Suppressor macrophage treated with lipopolysaccharide for 4 hours (primary cell): ENCODE measurements at places on chromosomes 2 and 18.

DNA sequence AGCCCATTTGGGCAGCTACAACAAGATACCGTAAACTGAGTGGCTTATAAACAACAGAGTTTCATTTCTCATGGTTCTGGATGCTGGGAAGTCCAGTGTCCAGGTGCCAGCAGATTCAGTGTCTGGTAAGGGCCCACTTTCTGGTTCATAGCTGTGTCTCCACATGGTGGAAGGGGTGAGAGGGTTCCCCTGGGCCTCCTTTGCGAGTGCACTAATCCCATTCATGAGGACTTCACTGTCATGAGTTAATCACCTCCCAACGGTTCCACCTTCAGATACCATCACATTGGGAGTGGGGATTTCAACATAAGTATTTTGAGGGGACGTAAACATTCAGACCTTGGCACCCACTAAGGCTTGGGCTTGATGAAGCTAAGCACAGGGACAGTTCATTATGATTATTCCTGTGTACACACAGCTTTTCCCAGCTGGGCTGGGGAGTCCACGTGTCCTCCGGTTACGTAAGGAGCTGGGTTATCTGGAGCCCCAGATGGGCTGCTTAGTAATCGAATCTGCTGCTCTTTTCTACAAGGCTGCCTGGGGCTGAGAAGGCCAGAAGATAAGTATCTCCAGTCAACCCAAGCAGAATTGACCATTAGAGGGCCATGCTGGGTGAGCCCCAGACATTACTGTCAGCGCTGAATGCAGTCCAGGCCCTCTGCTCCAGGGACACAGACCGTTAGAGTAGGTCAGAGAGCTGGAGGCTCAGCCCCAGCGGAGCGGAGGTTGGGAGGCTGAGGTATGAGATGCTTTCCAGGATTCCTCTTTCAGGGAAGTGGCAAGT, 42.7 kb downstream of the EPAS1 start:
- DNase-seq = no peak

- no peak for DNase-seq
Measured at GRCh38 chr2:88320076-88320773, 132.3 kb downstream of the FOXI3 start.

- no peak for DNase-seq
Measured at GRCh38 chr2:151106805-151107506, 154.7 kb downstream of the RBM43 start.

DNA sequence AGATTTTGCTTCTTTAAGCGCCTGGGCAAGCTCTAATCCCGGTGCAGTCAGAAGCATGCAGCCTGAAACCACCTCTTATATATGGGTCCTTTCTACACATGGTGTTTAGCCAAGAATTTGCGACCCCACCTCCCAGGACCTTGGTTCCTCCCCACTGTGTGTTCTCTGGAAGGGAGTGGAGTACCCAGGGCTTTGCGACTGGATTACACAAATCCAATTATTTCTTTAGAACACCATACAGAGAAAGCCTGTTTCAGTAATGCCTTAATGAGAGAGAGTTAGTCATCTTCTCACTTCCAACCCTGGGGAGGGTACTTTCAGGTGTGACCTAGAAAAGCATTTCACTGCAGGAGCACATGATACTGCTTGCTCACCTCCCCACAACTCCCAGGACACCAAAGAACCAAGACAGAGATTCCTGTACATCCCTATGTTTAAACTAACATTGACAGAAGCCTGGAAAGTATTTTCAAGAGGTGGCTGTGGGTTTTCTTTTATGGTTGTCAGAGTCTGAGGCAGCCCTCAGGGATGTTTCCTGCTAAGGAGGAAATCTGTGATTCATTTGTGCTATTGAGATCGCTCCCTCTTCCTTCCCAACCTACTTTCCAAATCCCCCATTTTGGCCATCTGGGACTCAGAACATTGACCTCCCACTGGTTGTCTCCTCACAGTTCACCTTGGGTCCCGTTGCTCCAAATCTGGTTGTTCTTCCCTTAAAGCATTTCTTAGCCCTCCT, at the start of gene CAPN14:
TSS of gene CAPN14 (minus strand) at position 51 of the 736 bp plus-strand sequence. CDS start 12,068 bp downstream, outside the sequence.
- no peak for DNase-seq

GRCh38 chr2:136049011-136049742, 63.8 kb upstream of the DARS1 start:
- DNase-seq = no peak

DNA sequence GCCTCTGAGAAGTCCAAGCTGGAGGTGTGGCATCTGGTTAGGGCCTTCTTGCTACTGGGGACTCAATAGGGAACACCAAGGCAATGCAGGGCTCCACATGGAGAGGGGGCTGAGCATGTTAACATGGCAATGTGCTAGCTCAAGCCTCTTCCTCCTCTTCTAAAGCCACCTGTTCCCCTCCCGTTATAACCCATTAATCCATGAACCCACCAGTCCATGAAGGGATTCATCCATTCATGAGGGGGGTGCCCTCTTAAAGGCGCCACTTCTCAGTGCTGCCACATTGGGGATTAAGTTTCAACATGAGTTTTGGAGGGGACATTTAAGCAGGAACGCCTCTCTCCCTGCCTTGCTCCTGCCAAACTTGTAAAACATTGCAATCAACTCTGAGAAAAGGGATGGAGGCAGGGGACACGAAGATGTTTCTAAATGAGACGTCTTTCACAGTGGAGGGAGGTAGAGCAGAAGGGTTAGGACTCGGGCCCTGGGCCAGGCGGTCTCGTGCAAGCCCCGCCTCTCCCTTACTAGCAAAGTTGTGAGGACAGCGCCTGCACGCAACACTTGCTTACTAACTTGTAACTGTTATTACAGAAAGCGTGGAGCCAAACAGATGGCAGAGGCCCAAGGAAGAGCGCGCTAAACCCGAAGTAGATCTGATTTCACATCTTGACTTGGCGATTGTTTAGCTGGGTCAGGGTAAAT, 118.2 kb upstream of the ZNF516 start:
- DNase-seq = no peak

- no peak for DNase-seq
Measured at GRCh38 chr2:201250741-201251140, 9.6 kb upstream of the CASP8 start.

- peak; percentile 26 for DNase-seq
Measured at GRCh38 chr2:237486819-237487448, at the start of gene MLPH. MLPH (plus strand) TSS chr2:237487251; CDS start chr2:237493427, 6,176 bp downstream.

- DNase-seq = peak; percentile 3
Measured at GRCh38 chr2:73176205-73176880, 26.0 kb upstream of the NOTO start.

DNA sequence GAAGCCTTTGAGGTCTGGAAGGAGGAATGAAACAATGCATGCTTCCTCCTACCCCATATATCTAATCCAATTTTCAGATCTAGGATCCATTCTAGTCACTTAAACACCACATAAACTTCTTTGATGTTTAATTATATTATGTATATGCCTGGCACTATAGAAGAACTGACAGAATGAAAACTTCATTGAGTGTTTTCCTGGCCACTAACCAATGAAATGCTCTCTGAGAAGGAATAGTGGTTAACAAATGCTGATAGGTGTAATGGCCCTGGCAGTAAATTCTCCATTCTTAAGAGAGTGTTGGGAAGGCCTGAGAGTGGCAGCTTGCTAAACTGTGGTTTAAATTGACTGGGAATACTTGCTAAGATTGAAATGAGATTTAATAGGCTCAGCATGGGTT, 710.0 kb downstream of the LRRTM4 start:
- DNase-seq = no peak
